ENCODE measurements at places on chromosomes 2 and 18. TPM values are rescaled to one million over a fixed set of nuclear protein-coding genes. Genes with fewer than 3 reads are reported as not detected.

GRCh38 chr2:236582968-236583367, 13.3 kb downstream of the ACKR3 start:
- no peak overlapping the region for H3K27ac ChIP-seq
- H3K27me3 ChIP-seq: no peaks in the 10 kb centered on the region
- no peak for DNase-seq
- peaks cover 10% of the 10 kb centered on the region for H3K36me3 ChIP-seq
- H3K4me1 ChIP-seq: no peaks in the 10 kb centered on the region

DNA sequence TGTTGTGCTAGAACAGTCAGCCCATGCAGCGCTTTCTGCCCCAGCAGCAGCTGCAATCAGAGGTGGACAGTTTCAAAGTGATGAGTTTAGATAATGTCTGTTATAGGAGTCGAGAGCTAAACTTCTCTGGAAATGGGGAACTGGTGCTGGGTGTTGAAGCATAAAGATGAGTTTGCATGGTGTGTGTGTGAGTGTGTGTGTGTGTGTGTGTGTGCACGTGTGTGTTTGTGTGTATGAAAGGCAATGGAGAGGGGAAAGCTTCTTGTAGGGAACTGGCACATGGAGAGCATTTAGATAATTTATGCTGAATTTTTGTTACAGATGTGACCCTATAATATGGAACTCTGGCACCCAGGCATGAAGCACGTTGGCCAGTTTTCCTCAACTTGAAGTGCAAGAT, 22.7 kb downstream of the ICOS start:
- H3K36me3 ChIP-seq: no peaks in the 10 kb centered on the region
- no peak overlapping the region for H3K4me3 ChIP-seq
- no peaks in the 10 kb centered on the region for H3K4me1 ChIP-seq

- peaks cover 5% of the 10 kb centered on the region for H3K36me3 ChIP-seq
- no peak overlapping the region for H3K27ac ChIP-seq
- no peak overlapping the region for H3K4me3 ChIP-seq
Observed at GRCh38 chr2:241767464-241768250, 9.0 kb upstream of the GAL3ST2 start.

DNA sequence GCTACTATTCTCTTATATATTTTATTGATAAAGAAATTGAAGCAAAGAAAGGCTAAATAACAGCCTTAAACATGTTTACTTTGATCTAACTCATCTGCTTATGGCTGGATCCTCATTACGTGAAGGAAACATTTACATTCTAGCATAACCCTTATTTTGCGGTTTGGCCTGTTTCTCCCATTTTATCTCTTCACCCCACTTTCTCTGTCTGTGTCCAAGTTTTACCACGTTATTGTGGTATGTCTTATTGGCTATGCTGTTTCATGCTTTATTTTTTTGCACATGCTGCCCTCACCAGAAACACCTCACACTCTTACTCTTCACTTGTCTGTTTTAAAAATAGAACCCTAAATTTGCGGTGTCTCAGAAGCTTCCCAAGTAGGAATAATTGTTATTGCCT, 78.5 kb downstream of the RPIA start:
- no peaks in the 10 kb centered on the region for H3K36me3 ChIP-seq
- no peak overlapping the region for H3K27ac ChIP-seq
- H3K27me3 ChIP-seq: no peaks in the 10 kb centered on the region
- no peak for DNase-seq
- peaks cover 8% of the 10 kb centered on the region for H3K4me1 ChIP-seq
- H3K4me3 ChIP-seq: no peak overlapping the region

Gene SCRN3
- 21.1 TPM for total RNA-seq

Gene NOL4
- total RNA-seq: not detected
